ENCODE measurements at places on chromosomes 7 and 10. TPM values are rescaled to one million over a fixed set of nuclear protein-coding genes. Genes with fewer than 3 reads are reported as not detected.

The ARMC3 gene
- total RNA-seq = 0.18 TPM

The VDAC2 gene
- 120 TPM for total RNA-seq

The ANLN gene
- 2.4 TPM for total RNA-seq

The ATRNL1 gene
- 5.6 TPM for total RNA-seq

The EVX1 gene
- not detected for total RNA-seq

The PNLIPRP2 gene
- 1.6 TPM for total RNA-seq

The PTPRE gene
- total RNA-seq = 53.0 TPM

The PNLIP gene
- 2.8 TPM for total RNA-seq

The FOXP2 gene
- total RNA-seq = 24.7 TPM

The NUTM2B gene
- 1.4 TPM for total RNA-seq

The SEMA4G gene
- 15.3 TPM for total RNA-seq

The SPDYE2 gene
- total RNA-seq = 0.31 TPM

Measured in sciatic nerve (tissue), 2 donors.